ENCODE measurements at places on chromosomes 12 and 14.

- DNase-seq = no peak
These were observed 249.5 kb downstream of the PHLDA1 start for GRCh38 chr12:75782069-75782581.

- no peak for DNase-seq
These were observed 17.8 kb upstream of the OXA1L start for GRCh38 chr14:22748631-22749068.

DNA sequence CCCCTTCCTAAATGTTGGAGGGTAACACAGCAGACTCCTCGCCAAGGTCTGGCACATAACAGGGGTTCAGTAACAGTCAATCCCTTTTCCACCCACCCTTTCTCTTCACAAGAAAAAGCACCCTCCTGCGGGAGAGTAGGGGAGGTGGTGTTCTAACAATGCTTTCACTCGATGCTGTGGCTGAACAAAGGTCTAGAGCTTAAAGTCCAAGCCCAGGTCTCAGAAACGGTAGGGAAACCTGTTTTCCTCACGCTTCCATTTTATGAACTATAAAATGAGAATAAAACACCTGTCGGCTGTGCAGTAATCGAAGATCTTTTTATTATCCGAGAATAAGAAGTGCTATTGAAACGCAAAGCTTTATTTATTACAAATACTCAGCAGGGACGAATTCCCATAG lies 20.9 kb upstream of the CACNA2D4 start:
- no peak for DNase-seq

DNA sequence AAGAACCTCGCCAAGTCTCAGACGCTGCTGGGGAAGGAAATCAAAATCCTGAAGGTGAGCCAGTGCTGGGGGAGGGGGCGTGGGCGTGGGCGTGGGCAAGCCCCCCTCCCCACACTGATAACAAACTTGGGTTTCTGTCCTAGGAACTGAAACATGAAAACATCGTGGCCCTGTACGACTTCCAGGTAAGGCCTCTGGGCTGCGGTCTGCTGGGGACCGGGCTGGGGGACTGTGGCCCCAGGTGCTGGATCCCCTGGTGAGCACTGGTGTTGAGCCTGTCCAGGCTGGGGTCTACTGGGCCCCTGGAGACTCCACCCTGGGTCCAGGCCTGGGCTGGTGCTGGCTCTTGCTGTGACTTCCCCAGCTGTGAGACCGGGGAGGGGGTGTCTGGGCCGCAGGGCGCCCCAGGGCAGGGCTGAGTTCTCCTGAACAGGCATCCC lies 1.2 kb downstream of the ULK1 start:
- DNase-seq = no peak

DNA sequence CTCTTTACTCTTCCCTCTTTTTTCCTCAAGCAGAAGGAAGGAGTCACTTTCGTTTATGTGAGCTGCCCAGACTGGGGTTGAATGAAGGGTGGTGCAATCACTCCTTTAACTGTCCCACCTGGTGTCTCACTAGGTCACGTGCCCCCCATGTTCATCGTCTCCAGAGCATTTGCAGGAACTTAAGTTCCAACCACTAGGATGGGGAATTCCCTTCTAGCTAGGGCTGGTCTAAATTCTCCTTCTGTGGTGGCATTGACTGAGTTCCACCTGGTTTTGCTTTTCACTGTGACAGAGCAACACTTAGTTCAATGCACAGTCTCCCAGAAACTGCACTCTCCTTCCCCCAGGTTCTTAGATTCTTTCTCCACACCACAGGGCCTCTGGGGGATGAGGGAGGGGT lies 9.5 kb downstream of the FANCM start:
- no peak for DNase-seq

GRCh38 chr12:105109465-105110212 lies 2.1 kb downstream of the WASHC4 start:
- DNase-seq = no peak

DNA sequence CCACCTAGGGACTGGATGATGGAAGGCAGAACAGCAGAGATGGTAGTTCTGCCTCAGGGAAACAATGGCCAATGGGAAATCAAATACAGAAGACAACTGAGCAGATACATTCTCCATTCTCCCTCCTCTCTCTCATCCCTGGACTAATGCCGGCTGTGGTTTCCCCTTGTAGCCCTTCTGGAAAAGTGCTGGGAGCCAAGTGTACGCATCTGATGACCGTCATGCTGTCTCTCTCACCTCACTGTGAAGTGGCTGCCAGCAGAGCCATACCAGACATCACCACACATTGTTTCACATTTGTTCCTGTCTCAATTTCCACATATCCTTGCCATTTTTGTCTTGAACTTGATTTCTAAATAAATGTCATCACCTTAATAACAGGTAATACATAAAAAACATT lies 3.1 kb downstream of the TAS2R46 start:
- DNase-seq = no peak

GRCh38 chr14:102258136-102258535 lies 46.8 kb downstream of the MOK start:
- DNase-seq = no peak

DNA sequence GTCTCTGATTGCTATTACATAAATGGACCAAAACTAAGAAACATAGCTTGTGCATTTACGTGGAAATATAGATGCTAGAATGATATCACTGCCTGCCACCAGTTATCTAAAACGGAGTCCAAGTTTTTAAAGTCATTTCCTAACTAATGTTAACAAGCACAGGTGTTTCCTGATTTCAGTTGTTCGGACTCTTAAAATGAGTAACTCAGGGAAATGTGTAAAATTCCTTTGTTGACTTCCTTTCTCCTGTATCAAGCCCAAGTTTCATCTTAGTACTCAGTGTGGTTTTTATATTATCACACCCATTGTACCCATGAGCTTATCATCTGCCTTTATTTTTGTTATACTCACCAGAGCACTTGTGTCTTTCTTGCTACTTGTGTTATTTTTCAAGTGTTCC lies 13.2 kb upstream of the PRKCH start:
- DNase-seq = no peak

GRCh38 chr12:4252601-4253000 lies 21.0 kb upstream of the CCND2 start:
- no peak for DNase-seq

- no peak for DNase-seq
These were observed 16.9 kb downstream of the RPS29 start for GRCh38 chr14:49569281-49569680.

- DNase-seq = no peak
These were observed 9.6 kb upstream of the ENDOU start for GRCh38 chr12:47734725-47735480.

DNA sequence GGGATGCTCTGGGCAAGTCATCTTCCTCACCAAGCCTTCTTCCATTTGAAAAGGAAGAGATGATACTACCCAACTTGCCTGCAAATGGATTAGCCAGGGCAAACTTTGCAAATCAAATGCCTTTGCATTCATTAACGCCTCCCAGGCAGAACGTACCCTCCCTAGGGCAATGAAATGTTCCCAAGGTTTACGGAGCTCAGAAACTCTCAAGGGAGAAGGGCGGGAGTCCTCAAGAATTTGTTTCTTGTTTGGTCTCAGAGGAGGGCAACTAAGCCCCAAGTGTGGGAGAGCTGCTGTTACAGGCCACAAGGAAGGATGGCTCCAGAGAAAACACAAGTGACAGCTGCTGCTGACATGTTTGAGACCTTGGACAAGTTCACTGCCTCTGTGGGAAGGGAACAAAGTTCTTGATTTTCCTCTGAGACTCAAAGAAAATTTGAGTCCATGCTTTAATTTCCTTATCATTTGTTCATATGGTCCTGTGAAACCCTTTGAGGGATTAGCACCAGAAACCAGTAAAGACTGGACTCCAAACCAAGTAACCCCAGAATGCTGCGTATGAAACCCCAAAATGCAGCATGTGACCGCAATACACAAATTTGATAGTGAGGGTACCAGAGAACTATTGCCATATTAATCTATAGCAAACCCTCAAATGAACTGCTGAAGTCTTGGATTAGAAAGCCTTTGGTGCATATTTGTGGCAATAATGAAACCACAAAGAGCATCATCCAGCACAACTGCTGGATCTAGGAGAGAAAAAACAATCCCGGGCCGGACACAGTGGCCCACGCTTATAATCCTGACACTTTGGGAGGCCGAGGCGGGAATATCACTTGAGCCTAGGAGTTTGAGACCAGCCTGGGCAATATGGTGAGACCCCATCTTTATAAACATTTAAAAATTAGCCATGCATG lies 22.9 kb downstream of the SPTB start:
- no peak for DNase-seq

DNA sequence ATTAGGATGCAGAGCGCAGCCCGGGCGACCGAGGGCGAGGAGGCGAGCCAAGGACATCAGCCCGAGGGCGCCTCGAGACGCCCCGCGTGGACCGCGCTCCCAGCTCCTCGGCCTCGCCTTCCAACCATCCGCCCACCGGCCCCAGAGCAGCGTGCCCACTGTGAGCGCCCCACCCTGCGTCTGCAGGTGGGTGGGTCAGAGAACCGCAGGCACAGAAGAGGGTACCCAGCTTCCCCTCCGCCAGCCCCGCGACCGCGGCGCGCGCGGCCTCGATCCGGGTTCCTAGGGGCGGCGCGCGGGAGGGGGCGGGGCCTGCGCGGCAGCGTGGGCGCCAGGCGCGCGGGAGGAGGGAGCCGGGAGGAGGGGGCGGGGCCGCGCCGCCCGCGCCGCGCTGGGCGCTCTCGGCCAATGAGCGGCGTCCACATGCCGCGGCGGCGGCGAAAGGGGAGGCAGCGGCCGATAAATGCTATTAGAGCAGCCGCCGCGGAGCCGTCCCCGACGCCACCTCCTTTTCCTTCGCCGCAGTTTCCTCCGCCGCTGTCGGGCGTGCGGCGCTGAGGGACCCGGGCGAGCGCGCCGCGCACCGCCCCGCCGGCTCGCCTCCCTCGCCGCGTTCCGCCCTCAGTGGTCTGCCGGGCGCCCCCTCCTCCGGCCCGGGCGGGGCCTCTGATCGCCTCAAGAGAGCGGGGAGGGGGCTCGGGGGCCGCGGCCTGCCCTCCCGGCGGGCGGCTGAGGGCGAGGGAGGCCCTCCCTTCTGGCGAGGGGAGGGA lies at the start of gene ATP2A2:
Gene ATP2A2 (plus strand): TSS at position 469 of the 770 bp plus-strand sequence. CDS start 543 bp downstream, outside the sequence.
- peak; percentile 88 for DNase-seq

GRCh38 chr14:103103461-103104388 lies 9.2 kb downstream of the EXOC3L4 start:
- DNase-seq = no peak

GRCh38 chr12:24135158-24135850 lies 185.8 kb upstream of the SOX5 start:
- DNase-seq = no peak
